ENCODE measurements at places on chromosomes 5 and 9.
A peak's percentile ranks its signal among the peaks of the same experiment; 100 is the strongest.

DNA sequence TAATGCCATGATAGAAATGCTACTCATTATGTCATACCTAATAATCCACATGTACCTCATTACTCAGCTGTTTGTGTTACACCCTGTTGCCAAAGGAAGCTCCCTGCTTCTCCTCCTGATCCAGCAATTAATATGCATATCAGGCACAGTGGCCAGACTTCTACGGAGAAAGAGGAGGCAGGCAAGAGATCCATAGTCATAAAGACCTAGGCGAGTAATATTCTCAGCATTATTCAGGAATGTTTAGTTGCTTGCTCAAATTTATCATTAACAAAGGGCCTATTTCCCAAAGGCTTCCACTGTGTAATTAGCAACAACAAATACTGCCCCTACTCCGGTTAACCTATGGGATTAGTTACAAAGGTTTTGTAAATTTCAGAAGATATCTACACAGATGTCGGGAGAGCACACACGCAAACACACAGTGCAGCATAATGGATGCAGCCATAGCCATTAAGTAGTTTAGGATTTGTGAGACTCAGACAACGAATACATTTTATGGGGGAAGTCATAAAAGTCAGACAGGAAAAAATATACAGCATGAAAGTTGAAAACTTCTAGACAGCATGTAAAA lies 192.6 kb downstream of the EFNA5 start:
- no peak for DNase-seq

GRCh38 chr9:120852240-120853010 lies 9.7 kb upstream of the PSMD5 start:
- no peak for DNase-seq

DNA sequence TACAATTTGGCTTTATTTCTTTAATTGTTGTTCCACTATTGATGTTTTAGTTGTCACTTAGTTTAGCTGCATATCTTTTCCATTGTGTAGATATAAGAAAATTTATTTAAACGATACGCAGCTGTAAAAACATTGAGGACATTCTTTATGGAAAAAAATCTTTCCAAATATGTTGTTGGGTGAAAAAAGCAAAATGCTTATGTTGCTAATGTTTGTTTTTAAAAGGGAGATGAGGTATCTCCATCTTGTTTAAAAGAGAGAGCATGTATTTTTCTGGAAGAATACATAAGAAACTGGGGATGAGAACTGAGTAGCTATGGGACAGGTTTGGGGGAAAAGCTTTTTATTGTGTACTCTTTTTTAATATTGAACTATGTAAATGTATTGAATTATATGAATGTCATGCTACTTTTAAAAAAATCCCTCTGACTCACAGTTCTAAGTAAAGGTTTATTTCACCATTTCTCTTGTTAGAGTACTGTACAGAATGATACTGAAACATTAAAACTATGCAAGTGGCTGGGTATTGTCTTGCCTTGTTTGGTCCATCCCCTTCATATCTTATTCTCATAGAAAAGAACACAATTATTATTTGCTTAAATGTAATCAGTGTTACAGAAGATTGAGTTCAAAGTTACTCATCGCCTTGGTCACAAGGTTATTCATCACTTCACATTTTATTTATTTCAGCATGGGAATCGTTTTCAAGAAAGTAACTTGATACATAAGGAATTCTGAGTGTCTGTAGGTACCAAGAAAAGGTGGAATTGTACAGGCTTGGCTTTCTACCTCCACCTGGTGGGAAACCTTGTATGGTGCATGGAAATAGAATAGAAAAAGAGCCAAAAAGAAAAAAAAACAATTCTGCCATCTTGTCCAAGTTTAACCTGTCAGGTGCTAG lies 85.8 kb downstream of the RIC1 start:
- no peak for DNase-seq

DNA sequence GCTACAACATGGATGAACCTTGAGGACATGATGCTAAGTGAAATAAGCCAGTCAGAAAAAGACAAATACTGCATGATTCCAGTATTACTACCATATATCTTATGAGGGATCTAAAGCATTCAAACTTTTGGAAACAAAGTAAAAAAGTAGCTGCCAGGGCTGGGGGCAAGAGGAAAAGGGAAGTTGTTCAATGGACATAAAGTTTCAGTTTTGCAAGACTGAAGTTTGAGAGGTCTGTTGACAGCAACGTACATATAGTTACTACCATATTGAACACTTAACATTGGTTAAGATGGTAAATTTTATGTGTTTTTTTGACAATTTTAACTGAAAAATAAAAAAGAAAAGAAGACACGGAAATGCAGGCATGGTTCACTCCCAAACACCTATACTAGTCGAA lies 77.6 kb downstream of the MAPKAP1 start:
- DNase-seq, result no peak

DNA sequence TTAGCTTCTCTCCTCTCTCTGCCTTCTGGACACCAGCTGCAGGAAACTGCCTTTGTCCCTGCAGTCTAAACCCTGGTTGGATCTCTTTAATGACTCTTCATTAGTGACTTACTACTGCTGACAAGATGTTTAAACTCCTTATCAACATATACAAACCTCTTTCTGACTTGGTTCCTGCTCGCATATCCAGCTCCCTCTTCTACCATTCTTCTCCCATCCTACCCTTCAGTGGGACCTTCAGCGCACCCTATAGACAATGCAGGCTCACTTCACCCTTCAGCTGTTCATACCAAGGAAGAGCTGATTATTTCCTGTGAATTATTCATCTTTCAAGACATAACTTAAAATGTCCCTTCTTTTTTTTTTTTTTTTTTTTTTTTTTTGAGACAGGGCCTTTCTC lies 436.5 kb downstream of the KIAA0825 start:
- DNase-seq, result no peak

DNA sequence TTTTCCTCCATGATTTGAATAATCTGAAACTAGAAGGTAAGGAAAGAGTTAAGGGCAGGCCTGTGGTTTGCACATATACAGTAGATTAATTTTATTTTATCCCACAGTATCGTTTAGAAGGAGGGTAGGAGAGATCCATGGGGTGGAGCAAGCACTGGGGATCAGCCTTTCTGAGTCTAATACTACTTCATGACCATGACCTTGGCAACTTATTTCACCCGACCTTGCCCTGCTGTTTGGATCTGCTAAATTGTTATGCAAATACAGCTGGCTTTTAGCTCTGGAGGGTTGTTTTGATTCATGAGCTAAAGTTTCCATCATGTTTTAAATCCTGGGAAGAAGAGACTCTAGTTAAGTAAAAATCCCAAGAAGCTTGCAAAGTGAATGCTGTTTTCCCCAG lies 864 bp upstream of the GRIN3A start:
- no peak for DNase-seq

DNA sequence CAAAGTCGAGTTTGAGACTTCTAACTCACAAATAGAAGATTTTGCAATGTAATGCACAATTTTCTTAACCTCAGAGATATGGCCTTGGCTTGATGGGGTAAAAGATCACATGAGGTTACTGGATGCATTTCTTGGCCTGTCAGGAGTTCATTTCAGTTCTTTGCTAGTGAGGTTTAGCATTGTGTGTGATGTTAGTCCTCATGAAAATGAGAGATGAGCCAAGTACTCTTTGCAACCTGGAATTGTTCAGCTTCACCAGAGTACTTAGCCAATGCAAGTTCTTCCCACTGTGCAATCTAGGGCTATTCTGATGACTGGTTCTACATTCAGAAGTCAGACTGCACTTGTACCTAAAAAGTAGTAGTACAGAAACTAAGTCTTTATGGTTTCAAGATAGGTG lies 24.9 kb downstream of the GNAQ start:
- no peak for DNase-seq

- DNase-seq, result no peak
Measured at GRCh38 chr5:82745016-82745415, 332.2 kb downstream of the TMEM167A start.

- no peak for DNase-seq
Measured at GRCh38 chr9:134405527-134405926, 79.3 kb downstream of the RXRA start.

- no peak for DNase-seq
Measured at GRCh38 chr5:42881416-42882117, 69.9 kb upstream of the SELENOP start.

GRCh38 chr5:147017191-147017590 lies 138.6 kb upstream of the PPP2R2B start:
- peak; percentile 71 for DNase-seq

- DNase-seq, result no peak
Measured at GRCh38 chr5:135738564-135738875, 95.9 kb upstream of the SLC25A48 start.

DNA sequence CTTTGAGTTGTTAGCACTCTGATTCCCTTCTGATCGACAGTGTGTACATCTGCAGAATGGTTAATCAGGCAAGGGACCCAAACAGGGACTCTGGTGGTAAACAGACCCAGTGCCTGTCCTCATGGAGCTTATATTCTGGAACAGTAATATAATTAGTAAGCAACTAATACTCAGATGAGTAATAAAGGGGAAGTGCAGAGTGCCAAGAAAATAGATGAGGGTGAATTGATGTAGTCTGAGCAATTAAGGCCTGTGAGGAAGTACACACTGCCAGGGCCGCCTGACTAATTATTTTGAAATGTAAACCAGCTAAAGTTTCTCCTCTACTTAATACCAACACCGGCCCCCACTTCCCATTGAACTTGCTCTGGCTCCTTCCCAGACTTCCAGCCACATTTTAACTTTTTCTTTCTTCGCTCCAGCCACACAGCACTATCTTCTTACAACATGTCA lies 4.2 kb downstream of the DHX29 start:
- no peak for DNase-seq

- no peak for DNase-seq
Measured at GRCh38 chr9:123812984-123813383, 116.9 kb downstream of the DENND1A start.

DNA sequence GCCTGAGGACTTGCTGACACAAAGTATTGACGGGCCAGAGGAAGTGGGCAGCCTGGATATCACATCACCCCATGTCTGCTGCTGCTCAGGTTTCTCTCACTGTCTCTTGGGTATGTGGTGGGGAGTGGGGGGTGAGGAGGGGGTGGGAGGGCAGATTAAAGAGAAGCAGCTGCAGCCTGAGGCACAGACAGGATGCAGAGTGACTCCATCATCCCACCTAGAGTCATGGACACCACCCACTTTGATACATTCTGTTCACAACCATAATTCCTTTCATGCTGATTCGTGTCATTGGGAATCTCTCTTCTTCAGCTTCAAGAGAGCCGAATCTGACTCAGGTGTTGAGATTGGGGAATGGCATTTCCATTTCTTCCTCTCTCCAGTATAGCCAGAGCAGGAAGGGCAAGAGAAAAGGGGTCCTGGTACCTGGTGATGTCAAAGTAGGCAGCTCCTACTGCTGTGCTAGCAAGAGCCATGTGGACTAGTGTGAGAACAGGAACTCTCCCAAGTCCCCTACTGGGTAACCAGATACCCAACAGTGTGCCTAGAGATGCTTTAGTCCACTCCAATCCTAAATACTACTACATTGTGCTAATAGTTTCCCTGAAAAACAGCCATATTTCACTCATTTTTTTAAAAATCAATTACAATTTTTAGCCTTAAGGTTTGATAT lies 22.4 kb downstream of the GRAMD2B start:
- DNase-seq, result no peak

- DNase-seq, result no peak
Measured at GRCh38 chr9:125532412-125532811, 174.6 kb downstream of the MAPKAP1 start.

- DNase-seq, result no peak
Measured at GRCh38 chr9:16986556-16986955, 116.1 kb upstream of the BNC2 start.

- no peak for DNase-seq
Measured at GRCh38 chr5:66851306-66851705, 255.1 kb downstream of the MAST4 start.

DNA sequence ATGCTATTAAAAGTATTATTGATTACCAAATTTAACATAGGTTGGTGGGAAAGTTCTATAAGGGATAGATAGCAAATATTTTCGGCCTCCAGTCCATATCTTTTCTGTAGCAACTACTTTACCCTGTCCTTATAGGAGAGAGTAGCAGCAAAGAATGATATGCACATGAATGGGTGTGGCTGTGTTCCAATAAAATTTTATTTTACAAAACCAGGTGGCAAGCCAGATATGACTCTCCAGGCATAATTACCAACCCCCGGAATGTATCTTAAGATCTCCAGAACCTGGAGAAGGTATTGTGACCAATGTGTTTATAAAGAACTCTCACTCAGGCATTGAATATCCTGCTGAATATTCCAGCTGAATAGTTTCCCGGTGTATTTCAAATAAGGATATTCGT lies 1461.2 kb downstream of the MAT2B start:
- no peak for DNase-seq

GRCh38 chr5:104539618-104540350 lies 977.2 kb upstream of the NUDT12 start:
- no peak for DNase-seq

DNA sequence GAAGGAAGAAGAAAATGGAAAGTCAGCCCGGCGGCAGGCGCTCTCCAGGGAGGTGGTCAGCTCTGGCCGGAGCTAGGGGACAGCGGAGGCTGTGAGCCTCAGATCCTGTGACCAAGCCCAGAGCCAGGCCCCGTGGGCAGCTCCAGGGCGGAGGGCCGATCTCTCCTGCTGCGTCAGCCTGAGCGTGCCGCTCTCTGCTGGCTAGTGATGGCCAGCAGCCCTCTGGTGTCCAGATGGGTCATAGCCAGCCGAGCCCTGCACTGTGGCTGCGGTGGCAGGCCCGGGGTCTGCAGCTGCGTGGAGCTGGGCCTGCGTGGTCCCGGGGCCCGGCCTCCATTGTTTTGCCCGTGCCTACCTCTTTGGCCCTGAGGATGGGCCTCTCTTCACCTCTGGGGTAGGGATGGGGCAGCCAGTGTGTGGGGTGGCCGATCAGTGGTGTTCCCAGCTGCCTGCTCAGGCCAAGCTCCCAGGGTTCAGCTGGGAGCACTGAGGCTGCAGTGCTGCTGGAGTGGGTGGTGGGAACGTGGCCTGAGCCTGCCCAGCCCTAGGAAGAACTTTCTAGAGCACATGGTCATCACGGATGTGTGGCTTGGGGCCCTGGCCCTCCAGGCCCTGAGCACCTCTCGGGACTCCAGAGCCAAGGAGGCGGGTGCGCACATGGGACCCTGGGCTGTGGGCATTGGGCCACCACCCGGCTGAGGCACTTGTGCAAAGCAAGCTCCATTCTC lies 17.1 kb upstream of the NRARP start:
- peak; percentile 62 for DNase-seq

Measured in Ammon's horn (tissue), 1 donor.